ENCODE measurements at places on chromosomes 11 and 22. TPM values are rescaled to one million over a fixed set of nuclear protein-coding genes. Genes with fewer than 3 reads are reported as not detected.

- DNase-seq: peak; percentile 35
Observed at GRCh38 chr11:77557553-77557952, 32.2 kb upstream of the AQP11 start.

DNA sequence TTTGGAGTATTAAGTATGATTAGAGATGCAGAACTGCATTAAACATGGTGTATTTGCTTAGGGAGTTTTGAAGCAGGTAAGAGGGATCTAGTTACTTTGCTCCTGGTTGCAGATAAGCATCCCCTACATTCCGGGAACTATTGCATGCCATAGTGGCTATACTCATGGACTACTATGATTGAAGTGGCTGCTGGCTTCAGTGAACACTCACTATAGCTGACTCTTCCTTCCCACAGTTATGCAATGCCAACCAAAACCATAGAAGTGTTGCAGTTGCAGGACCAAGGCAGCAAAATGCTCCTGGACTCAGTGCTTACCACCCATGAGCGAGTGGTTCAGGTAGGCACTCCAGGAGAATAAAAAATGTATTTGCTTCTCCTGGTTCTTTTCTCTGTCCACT is 17.0 kb downstream of the COA4 start:
- DNase-seq: no peak

GRCh38 chr11:129911298-129911697 is 15.9 kb upstream of the NFRKB start:
- DNase-seq: no peak

DNA sequence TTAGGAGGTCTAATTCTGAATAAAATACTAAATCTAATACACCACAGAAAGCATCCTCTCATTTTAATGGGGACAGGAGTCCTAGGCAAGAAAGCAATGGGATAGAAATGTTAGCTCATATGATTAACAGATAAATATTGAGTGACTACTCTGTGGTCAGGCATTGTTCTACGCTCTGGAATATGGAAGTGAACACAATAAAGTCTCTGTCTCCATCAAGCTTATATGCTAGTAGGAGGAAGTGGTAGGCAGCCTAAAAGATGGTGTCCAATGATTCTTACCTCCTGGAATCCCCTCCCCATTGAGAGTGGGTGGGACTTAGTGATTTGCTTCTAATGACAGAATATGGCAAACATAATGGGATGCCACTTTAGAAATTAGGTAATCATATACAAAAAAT is 160.3 kb upstream of the PDGFD start:
- no peak for DNase-seq

DNA sequence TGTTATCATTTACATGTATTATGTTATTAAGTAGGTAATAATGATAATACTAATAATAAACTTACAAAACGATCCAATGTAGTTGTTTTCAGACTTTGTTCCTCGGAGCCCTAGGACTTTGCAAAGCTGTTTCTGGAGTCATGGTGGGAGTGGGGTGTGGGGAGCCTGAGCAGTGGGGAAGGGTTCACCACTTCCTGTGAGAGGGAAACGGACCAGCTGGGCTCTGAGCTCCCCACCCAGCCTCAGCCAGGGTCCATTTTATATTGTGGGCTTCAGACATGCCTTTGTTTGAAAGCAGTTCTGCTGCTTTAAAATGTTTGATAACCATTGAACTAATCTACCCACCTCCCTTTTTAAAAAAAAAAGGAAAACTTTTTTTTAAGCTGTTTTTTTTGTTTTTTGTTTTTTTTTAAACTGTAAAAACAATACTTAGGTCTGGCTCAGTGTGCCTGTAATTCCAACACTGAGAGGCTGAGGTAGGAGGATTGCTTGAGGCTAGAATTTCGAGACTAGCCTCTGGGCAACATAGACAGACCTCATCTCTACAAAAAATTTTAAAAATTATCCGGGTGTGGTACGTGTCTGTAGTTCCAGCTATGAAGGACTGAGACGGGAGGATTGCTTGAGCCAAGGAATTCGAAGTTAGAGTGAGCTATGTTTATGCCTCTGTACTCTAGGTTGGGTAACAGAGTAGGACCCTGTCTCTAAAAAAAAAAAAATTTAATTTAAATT is 7.0 kb downstream of the SERPING1 start:
- no peak for DNase-seq

Gene MMP12
- 11.7 TPM for total RNA-seq

- DNase-seq: no peak
Observed at GRCh38 chr11:57727185-57727584, 14.1 kb upstream of the SELENOH start.

Gene SEC14L3
- total RNA-seq: not detected

Gene RASGRP2
- 2.8 TPM for total RNA-seq

DNA sequence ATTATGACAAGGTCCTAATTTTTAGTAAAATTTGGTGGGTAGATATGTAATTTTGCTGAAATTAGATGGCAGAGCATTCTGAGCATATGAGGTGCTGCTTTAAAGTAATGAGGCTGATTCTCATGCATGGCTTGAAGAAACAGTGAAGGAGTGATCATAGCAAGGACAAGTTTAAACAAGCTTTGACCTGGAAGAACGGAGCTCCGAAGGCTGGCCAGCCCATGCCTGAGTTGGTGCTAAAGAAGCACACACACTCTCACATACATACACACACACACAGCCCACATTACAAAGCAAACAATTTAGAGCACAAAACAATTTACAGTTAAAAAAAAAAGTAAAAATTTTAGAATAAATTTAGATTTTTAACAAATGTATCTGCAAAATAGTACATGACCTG is 150.7 kb downstream of the DCDC1 start:
- no peak for DNase-seq

- no peak for DNase-seq
Observed at GRCh38 chr22:22789233-22789921, 98.2 kb upstream of the IGLL5 start.

- no peak for DNase-seq
Observed at GRCh38 chr11:76033699-76034098, 172.6 kb downstream of the WNT11 start.

DNA sequence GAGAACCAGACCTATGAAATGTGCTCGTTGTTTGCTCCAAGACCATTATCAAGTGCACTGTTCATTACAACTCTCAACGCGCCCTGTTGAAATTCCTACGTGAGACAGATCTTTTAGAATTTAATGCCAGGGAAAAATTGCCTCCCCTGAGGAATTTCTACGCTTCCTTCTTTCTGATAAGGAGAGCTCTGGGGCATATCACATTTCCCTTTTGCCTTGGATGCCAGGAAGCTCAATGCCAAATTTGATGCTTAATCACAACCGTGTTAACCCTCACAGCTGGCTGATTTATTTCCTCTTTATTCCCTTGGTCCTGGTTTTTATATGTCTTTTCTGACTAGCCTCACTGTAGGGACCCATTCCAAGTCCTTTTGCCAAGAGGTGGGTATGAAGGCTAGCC is 109.4 kb downstream of the MICAL2 start:
- no peak for DNase-seq

- no peak for DNase-seq
Observed at GRCh38 chr22:49468487-49469198, 359.0 kb downstream of the BRD1 start.

- DNase-seq: no peak
Observed at GRCh38 chr11:86575927-86576326, 96.5 kb downstream of the ME3 start.

- no peak for DNase-seq
Observed at GRCh38 chr22:40534379-40535188, 101.9 kb downstream of the MRTFA start.

Gene CNTN5
- not detected for total RNA-seq

Gene RDX
- 20.5 TPM for total RNA-seq

Gene KCNJ1
- total RNA-seq: not detected

DNA sequence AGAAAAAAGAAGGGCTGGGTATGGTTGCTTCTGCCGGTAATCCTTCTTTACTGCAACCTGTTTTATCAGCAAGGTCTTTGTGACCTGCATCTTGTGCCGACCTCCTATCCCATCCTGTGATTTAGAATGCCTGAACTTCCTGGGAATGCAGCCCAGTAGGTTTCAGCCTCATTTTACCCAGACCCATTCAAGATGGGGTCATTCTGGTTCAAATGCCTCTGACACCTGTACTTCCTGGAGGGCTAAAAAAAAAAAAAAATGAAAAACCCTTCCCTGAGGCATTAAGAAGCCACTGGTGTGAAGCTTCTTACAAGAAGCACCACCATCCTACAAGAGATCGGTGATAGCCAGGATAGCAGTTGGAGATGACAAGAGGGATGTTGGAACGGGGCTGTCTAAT is 54.6 kb upstream of the TREH start:
- DNase-seq: no peak

GRCh38 chr11:37465221-37465620 is 867.2 kb upstream of the RAG2 start:
- DNase-seq: no peak

Gene MFRP
- not detected for total RNA-seq

- no peak for DNase-seq
Observed at GRCh38 chr11:115963156-115963555, 458.9 kb upstream of the CADM1 start.

Gene ADAMTS15
- total RNA-seq: 4.0 TPM

DNA sequence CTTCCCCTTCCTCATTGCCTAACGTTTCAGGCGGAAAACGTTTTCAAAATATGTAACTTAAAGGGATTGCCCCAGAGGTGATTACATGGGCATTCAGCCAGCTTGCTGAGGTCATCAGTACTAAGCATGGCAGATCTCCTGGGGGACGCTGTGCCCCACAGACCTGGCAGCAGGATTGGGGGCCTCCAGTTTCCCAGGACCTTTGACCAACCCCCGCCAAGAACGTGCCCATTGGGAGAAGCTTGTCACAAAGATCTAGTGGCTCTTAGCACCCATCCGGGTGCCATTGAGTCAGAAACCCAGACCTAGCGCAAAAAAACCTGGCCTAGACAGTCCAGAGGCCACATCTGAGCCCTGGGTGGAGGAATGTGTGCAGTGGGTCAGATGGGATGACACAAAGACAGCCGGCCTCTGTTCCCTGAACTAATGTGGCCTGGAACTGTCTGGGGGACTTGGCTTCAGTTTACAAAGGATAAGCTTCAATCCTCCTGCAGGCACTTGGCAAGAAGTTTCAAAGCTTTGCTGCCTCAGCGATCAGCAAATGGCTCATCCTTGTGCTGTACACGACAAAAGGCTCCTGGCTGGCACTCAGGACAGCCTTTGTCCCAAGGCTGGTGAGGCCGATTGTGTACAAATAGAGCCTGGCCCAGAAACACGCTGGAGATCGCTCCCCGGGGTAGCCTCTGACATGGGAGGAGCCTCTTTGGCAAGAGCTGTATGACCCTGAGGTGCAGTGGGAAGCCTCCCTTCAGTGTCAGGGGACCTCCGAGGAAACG is 9.5 kb downstream of the C1QTNF6 start:
- peak; percentile 81 for DNase-seq

GRCh38 chr11:33347490-33348125 is 90.4 kb downstream of the HIPK3 start:
- DNase-seq: no peak

DNA sequence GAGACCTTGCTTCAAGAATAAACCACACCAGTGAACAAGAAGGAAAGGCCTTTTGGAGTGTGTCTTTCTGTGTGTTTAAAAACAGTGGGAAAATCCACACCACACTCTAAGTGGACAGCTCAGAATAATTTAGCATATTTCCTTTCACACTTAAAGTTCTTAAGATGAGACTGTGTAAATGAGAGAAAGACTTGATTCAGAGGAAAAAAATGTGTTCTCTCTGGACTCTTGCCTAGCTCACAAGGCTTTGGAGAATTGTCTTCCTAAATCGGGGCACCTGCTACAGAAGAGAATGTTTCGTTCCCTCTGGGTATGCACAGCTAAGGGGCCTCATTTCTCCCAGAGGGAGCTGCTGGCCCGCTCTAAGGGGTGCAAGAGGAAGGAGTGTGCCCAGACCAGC is 28.4 kb upstream of the CRTAM start:
- no peak for DNase-seq

Gene RBFOX2
- 44.4 TPM for total RNA-seq

Gene IGSF9B
- 5.0 TPM for total RNA-seq

DNA sequence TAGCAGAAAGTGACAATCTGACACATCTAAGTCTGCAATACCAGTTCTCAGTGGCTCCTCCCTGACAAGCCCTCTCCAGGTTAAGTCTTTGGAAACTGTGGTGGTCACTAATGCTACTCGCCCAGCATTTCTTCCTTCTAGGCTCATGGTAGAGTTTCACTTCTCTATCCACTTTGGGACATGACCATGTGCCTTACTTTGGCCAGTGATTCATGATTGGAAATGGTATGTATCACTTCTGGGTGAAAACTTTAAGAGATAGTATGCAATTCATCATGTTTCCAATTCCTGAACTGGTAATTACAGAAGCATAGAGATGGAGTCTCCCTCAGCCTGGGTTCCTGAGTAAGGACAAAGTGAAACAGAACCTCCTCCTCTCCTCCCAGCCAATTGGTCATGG is 151.5 kb upstream of the LMO1 start:
- DNase-seq: no peak

DNA sequence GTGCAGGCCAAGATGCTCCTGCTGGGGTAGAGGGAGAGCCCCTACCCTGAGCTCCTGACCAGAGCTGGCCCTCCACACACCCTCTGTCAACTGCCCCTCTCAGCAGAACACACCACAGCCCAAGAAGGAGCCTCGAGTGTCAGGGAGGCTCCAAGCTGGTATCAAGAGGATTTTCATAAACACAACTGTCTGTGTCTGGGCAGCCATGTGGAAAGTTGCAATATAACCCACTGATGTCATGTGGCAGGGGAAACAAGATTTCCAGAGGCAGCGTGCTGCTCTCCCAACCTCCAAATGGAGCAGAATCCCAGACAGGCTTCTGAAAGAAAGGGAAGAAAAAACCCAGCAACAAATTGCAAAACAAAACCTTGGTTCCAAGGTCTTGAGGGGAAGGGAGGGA is 569.9 kb downstream of the BUD13 start:
- no peak for DNase-seq

DNA sequence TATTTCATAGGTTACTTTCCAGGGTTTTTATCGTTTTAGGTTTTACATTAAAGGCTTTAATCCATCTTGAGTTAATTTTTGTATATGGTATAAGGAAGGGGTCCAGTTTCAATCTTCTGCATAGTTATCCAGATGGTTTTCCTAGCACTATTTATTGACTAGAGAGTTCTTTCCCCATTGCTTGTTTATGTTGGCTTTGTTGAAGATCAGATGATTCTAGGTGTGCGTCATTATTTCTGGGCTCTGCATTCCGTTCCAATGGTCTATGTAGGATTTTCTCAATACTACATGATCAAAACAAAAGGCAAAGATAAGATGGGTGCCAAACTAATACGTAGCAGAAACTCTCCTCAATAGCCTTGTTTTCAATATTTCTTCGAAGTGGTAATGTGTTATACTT is 14.3 kb upstream of the RIC3 start:
- DNase-seq: no peak

Gene FERMT3
- 16.6 TPM for total RNA-seq

Gene ELMOD1
- not detected for total RNA-seq

GRCh38 chr11:57230791-57231538 is 6.1 kb downstream of the APLNR start:
- no peak for DNase-seq

DNA sequence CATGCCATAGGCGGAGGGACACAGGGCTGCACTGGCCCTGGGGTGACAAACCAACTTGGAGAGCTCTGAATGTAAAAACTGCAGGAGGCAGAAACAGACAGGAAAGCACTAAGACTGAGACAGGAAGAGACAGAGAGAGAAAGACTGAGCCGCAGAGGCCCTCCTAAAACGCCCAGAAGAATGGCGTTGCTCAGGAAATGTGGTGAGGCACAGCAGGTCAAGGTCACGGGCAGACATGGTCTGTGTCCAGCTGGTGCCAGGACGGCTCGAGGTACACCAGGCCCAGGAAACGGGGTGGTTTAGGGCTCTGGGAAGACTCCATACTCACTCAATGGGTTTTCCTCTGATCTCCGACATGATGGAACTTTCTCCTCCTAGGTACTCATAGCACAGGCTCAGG is 29.1 kb downstream of the MAFF start:
- DNase-seq: no peak

Gene C11orf21
- 0.11 TPM for total RNA-seq

- no peak for DNase-seq
Observed at GRCh38 chr11:3885855-3886254, 30.4 kb downstream of the STIM1 start.
